ENCODE measurements at places on chromosomes 3 and 15.
A peak's percentile ranks its signal among the peaks of the same experiment; 100 is the strongest.

DNA sequence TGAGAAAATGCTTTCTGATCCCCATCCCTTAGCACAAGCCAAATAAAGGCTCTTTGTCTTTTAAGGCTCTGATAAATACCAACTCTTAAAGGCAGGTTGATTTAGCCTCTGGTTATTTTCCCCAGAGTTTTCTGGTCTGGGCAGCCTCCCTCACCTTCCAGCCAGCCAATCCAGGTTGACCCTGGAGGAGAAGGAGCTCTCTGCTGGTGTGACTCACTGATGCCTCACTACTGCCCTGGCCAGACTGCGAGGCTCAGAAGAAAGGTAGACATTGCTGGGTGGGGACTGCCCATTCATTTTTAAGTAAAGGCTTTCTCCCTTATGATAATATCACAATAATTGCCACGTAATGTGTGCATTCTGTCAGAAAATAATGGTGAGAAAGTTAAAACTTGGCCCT lies 37.1 kb downstream of the SLCO3A1 start:
- no peak for DNase-seq

GRCh38 chr15:38670128-38671005 lies 105.8 kb upstream of the RASGRP1 start:
- no peak for DNase-seq

DNA sequence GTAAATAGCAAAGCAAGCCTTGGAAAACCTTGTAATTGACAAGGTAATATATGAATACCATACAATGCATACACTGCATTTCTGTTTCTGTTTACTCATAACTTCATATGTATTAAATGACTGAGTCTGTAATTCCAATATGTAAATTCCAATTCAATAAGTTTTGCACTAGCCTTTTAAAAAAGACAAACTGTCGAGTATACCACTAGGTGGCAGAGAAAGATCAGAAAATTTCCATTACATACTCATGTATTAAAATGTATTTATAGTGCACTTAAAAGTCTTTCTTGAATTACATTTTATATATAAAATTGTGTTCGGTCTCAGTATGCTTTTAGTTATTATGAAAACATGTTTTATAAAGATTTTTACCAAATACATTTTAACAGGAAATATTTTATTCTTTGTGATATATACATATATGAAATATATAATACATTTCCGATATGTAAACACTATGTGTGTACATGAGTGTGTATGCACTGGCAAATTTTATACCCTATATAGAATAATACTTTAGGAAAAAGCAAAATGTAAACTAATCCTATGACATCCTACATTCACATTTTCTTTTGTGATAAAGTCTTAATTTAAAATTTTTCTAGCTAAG lies 216.8 kb downstream of the VGLL3 start:
- no peak for DNase-seq

GRCh38 chr15:89469426-89470096 lies 26.8 kb downstream of the RHCG start:
- DNase-seq: no peak

DNA sequence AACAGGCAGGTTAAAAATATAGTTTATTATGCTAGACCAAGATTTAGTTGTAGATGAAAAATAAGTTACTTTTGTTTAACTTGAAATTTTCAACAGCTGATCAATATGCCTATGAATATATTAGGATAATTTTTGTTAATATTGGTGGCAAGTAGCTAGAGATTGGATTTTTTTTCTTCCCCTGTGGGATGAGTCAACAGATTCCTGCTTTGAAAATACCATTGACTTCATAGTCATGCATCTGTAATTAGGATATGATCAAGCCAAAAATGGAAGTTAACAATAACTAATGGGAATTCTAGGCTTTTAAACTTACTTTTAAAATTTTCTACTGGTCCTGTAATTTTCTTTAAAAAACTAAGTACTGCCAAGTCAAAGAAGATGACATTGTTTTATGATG lies 211.7 kb downstream of the ZIC1 start:
- DNase-seq: no peak

GRCh38 chr15:43153269-43153668 lies 19.9 kb downstream of the TMEM62 start:
- no peak for DNase-seq

GRCh38 chr3:151544164-151544548 lies 83.3 kb upstream of the IGSF10 start:
- no peak for DNase-seq

DNA sequence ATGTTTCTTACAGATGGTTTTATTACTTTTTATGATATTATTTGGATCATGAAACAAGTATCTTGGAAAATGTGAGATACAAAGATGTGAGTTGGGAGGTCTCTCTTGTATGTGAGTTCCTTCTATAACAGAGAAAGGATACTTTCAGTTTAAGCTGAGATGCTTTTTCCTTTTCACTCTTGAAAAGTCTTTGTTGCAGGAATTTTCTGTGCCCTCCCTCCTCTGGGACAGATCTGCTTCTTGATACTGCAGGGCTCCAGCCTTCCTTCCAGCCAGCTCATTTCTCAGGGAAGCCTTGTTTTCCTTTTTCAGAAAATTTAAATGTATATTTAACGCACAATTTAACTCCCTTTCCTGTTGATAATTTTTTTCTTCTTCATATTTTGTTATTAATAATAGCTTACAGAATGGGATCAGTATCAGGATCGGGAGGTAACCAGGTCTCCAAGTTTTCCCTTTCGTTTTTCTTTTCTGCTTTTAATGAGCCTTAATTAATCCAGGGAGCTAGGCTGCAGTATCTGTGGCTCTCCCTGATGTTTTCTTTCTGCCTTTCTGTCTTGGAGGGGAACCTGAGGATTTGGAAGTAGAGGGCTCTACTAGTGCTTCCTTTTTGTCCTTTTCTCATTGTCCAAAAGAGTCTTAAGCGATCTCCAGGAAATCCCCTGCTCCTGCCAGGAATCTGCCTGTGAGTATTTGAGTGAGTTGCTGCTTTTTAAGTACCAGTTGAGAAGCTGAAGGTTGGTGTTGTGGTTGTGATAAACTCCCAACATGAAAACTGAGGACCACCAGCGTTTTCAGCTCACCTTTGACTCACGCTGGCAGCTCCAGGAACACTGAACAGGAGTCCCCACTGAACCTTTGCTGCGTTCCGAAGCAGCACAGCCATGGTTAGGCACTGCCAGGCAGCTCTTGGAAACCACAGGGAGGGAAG lies 105.7 kb downstream of the IGF1R start:
- DNase-seq: no peak

DNA sequence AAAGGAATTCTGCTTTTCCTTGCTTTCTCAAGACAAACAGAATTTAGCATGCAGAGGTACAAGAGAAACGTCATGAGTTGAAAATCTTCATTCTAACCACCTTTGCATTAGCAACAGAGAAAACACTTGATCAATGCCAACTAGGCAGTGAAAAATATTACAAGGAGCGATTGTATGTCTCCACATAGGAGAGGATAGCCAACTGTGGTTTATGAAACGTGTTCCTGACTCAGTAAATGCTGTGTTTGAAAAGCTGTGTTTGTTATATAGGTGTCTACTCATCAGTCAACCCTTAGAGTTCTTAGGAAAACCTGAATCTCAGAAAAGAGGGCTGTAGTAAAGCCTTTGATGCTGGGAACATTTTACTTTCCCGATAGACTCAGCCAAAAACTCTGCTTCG lies 102.4 kb downstream of the FRMD4B start:
- no peak for DNase-seq

DNA sequence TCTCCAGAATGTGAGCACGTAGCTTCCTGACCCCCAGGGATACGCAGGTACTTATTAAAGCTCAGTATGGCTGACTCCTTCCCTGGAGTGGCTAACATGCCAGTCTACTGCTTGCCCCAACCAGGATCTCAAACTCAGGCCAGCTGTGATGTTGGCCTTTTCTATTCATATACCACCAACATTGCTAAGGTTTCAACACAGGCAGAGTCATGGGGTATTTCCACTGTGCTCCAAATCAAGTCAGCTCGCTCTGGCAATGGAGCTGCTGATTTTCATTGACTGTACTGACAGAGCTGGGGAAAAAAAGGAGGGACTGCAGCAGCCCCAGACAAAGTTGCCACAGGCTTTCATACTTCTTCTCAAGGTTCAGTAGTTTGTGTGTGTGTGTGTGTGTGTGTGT lies 87.0 kb downstream of the CFAP20DC start:
- DNase-seq: peak; percentile 12

DNA sequence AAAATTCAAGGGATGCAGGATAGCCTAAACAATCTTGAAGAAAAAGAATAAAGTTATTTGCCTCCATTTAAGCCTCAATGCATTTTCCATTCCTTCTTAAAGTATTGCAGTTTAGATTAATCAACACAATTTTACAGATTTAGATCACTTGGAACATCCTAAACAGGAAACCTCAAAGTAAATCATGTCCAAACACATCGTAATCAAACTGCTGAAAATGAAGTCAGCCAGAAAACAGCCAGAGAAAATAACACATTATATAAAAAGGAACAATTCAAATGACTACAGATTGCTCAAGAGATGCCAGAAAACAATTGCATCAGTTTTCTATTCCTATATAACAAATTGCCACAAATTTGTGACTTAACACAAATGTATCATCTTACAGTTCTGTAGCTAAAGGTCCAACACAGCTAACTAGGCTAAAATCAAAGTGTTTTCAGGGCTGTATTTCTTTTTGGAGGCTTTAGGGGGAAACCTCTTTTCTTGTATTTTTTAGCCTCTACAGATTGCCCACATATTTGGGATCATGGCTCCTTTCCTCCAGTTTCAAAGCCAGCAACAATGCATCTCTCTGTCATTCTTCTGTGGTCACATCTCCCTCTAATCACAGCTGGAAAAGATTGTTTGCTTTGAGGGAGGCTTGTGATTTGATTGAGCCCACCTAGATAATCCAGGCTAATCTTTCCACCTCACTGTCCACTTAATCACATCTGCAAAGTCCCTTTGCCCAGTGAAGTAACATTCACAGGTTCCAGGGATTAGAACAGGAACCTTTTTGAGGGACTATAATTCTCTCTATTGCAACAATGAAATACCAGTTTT lies 543.3 kb upstream of the UBE2E2 start:
- DNase-seq: no peak

- DNase-seq: no peak
Observed at GRCh38 chr3:71109241-71109976, 474.1 kb downstream of the FOXP1 start.

GRCh38 chr15:70582143-70582945 lies 181.0 kb downstream of the UACA start:
- DNase-seq: no peak

- no peak for DNase-seq
Observed at GRCh38 chr3:55541016-55541415, 53.9 kb upstream of the WNT5A start.

- DNase-seq: no peak
Observed at GRCh38 chr3:23206366-23206765, 3.2 kb downstream of the UBE2E2 start.

GRCh38 chr15:59657635-59658125 lies 365 bp upstream of the GTF2A2 start:
- no peak for DNase-seq

GRCh38 chr3:147391781-147392624 lies 14.3 kb downstream of the ZIC4 start:
- no peak for DNase-seq

DNA sequence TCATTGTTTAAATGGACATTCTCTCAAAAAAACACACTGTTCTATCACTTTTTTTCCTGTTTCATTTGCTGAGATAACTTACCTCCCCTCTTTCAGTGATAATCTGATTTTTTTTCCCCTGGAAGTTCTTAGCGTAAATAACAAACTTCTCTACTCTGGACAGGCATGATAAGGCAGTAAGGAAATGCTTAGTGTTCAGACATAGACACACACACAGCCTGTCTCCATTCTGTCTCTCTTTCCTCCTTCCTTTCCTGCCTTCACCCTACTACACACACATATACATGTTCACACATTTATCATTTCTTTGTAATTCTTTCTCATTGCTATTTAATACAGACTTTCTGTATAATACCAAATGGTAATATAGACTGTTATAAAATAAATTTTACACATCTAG lies 470.8 kb upstream of the ROBO1 start:
- DNase-seq: no peak

GRCh38 chr15:27244047-27244446 lies 273.1 kb downstream of the GABRG3 start:
- no peak for DNase-seq

DNA sequence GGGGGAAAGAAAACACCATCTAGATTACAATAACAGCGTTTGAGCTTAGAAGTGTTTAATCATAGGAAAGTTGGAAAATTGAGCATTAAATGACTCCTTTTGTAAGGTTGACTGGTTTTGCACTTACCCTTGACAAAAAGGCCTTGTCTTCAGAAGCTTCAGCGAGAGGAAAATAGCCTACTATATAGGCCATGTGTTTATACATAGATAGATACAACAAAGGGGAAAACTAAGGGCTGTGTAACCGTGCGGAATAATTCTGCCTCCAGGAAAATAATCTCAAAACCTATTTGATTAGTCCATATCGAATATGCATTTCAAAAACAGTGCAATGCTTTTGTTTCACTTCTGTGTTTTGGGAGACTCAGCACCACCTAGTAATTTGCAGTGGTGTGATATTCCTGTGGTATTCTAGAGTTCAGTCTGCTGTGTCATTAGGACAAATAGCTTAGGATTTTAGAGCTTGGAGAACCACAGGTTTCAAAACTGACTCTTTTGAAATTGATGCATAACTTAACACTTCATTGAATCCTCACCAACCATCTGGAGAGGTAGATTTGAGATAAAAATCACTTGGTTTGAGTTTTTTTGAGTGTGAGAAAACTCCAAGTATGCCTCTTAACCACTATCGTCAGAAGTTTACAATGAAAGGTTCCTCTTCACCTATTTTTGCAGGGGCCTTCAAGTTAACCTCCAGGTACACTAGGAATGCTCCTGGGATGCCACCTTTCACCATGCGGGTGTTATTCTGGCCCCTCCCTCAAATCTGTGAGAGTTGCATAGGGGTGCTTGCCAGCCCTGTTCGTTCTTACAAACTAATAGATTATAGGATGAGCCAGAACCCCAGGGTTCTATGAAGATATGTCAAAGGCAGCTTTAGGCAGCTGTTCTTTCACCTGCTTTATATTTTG lies 1.9 kb downstream of the ARHGAP31 start:
- no peak for DNase-seq

DNA sequence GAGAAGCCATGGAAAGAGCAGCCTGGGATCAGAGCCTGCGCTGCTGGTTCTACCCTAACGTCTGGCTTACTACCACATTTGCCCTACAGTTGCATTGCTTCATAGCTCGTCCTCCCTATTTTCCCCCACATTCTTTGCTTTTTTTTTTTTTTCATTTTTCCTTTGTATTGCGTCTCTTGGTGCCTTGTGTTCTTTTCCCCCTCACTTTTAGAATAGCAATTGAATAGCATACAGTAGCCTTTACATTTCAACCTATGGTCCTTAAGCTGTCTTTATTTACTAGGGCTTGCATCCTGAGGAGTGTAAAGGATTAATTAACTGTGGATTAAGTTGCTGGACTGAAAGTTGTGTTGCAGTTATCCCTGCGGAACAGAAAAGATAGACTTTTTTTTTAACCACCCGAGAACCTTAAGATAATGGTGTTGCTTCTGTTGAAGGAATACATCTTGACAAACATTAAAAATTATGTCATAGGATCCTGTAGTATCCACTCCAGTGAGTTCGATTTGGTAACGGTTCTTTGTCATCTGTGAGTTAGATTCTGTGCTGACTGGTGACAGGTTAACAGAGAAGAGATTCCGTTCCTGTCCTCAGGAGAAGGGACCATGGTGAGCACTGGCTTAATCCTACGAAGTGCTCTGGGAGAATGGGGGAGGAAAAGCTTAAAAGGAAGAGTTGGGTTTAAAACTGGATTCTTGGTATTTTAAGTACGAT lies 417.4 kb upstream of the NAALADL2 start:
- DNase-seq: peak; percentile 41

- DNase-seq: no peak
Observed at GRCh38 chr3:126991366-126992200, 8.7 kb downstream of the PLXNA1 start.

- DNase-seq: no peak
Observed at GRCh38 chr3:51747840-51748239, 31.2 kb downstream of the IQCF6 start.
